ENCODE measurements at places on chromosomes 1 and 21. TPM values are rescaled to one million over a fixed set of nuclear protein-coding genes. Genes with fewer than 3 reads are reported as not detected.

DNA sequence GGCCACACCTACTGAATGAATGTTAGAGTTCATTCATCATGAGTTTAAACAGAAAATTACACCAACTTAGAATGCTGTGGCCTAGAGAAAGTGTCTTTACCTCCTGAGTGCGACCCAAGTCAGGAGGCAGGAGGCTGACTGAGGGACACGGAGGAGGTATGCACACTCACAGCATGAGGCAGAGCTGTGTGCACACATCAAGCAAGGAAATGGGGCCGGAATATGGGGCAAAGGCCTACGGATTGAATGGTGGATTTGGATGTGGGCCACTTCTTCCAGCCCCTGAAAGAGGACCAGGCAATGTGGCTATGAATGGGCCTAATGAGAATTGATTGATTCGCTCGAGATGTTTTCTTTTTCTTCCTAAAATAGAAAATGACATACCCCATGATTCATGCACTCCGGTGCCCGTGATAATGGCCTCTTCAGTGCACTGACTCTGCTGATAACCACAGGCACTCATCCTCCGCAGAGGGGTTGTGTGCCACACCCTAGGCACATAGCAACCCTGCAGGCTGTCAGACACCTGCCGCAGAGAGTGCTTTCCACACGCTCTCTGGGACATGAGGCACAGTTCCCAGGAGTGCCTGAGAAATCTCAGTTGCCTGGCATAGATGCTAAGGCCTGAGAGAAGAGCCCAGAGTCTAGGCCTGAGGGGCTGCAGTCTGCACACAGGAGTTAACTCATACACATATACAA is 155.5 kb downstream of the GLUL start:
- ATAC-seq: peak; percentile 28
- no peaks in the 10 kb centered on the region for H3K27me3 ChIP-seq
- no peaks in the 10 kb centered on the region for H3K4me1 ChIP-seq
- no peak overlapping the region for H3K4me3 ChIP-seq

GRCh38 chr1:27436204-27437159 is 44.1 kb downstream of the GPR3 start:
- peak overlapping the region; percentile 71 for H3K27ac ChIP-seq
- H3K27me3 ChIP-seq: no peaks in the 10 kb centered on the region
- peaks cover 6% of the 10 kb centered on the region for H3K36me3 ChIP-seq
- ATAC-seq: peak; percentile 86
- no peak overlapping the region for H3K4me3 ChIP-seq
- H3K4me1 ChIP-seq: peaks cover 43% of the 10 kb centered on the region

DNA sequence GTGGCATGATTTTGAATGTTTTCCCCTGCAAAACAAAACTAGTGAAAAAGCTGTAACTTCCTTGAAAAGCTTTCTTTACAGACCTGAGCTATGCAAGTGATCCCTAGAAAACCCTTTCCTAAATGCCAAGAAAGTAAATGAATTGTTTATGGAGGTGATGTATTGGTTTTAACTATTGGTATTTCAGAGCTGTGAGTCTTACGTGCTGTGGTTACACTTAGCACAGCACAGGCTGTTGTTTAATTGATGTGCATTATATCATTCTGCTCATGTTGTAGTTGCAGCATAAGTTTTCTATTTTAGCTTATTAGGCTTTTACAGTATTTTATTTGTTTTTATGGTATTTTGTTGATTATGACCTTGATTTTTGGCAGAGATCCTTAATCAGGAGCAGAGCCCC is 74.1 kb upstream of the DYNLT5 start:
- H3K27ac ChIP-seq: no peak overlapping the region
- H3K27me3 ChIP-seq: no peaks in the 10 kb centered on the region
- H3K4me1 ChIP-seq: no peaks in the 10 kb centered on the region
- peaks cover 4% of the 10 kb centered on the region for H3K36me3 ChIP-seq
- no peak for ATAC-seq

- H3K4me3 ChIP-seq: no peak overlapping the region
- no peak overlapping the region for H3K27ac ChIP-seq
- ATAC-seq: no peak
- H3K27me3 ChIP-seq: no peaks in the 10 kb centered on the region
- H3K36me3 ChIP-seq: peaks cover 5% of the 10 kb centered on the region
Measured at GRCh38 chr1:176066709-176067108, 140.4 kb downstream of the COP1 start.

DNA sequence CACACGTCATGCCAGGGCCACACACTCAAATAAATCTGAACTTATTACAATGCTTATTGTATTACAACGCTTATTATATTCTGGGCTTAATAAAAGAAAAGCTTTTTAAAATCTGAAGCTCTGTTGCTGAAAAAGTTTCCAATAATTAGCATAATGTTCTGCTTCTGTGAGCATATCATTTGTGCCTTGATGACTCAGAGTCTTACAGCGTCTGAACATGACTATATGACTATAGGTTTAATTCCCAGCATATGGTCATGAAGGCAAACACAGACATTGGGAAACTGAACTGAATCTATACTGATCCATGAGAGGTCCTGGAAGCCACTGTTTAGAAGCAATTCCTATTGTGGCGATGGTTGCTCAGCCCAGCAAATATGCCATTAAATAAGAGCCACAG is 66.3 kb downstream of the SIM2 start:
- ATAC-seq: no peak
- no peak overlapping the region for H3K4me3 ChIP-seq
- H3K36me3 ChIP-seq: peaks cover 38% of the 10 kb centered on the region
- H3K4me1 ChIP-seq: no peaks in the 10 kb centered on the region
- no peaks in the 10 kb centered on the region for H3K27me3 ChIP-seq

DNA sequence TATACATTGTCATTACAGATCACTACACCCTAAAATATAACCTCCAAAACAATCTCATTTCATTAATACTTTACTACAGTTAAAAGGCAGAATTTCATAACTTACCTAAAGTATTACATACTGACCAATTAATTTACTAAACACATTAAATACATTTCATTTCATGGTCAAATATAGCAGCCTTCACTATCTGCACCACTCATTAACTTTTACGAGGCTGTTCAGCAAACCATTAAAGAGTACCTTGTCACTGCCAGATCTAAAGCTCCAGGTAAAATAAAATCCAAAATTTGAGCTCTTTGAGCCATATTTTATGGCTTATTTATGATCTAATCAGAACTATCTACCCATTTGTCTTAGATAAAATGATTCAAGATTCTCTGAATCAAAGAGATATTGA is 66.4 kb upstream of the RBM34 start:
- H3K36me3 ChIP-seq: no peaks in the 10 kb centered on the region
- no peak overlapping the region for H3K27ac ChIP-seq
- ATAC-seq: no peak
- no peaks in the 10 kb centered on the region for H3K4me1 ChIP-seq

GRCh38 chr1:79457562-79458224 is 451.2 kb upstream of the ADGRL4 start:
- no peak overlapping the region for H3K4me3 ChIP-seq
- H3K27me3 ChIP-seq: no peaks in the 10 kb centered on the region
- ATAC-seq: no peak

Gene REN
- not detected for total RNA-seq

Gene FCMR
- 1.0 TPM for total RNA-seq

Measured in gastroesophageal sphincter (tissue), 4 donors.